RWPE2 (cell line): ENCODE measurements at places on chromosomes 1 and 21.

DNA sequence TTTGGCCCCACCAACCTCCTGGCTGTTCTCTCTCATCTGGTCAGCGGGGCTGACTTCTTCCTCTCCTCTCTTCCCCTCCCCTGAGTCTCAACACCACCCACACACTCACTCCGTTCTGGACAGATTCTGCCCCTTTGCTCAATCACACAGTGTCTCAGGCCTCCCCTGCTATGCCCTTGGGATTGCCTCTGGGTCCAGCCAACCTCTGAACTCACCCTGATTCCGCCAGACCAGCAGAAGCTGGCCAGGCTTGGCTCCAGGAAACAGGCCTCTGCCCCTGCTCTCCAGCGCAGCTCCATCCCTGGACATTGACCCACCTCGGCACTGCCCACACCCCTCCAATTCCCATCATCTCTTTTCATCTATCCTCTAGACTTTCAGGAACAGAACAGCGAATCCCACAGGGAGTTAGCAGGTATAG, 22.1 kb downstream of the AHDC1 start:
- no peak for DNase-seq

- no peak for DNase-seq
These were observed 107.7 kb downstream of the MAB21L3 start for GRCh38 chr1:116218922-116219321.

GRCh38 chr1:107057197-107058133, 991 bp downstream of the PRMT6 start:
- peak; percentile 62 for DNase-seq

GRCh38 chr1:6450943-6451373, 15.0 kb downstream of the TNFRSF25 start:
- DNase-seq: no peak

DNA sequence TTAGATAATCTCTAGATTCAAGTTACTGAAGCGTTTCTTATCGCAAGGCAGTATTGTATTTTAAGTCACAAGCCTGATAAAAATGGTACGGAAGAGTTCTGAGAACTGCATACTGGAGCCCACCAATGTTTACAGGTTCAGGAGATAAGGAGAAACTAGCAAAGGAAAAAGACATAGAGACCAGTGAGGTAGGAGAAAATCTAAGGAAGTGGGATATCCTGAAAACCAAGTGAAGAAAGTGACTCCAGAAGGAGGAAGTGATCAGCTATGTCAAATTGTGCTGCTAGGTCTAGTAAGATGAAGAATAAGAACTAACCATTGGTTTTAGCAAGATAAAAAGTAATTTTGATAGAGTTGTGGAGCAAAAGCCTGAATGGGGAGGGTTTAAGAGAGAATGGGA, 31.0 kb upstream of the ACADM start:
- DNase-seq: no peak

DNA sequence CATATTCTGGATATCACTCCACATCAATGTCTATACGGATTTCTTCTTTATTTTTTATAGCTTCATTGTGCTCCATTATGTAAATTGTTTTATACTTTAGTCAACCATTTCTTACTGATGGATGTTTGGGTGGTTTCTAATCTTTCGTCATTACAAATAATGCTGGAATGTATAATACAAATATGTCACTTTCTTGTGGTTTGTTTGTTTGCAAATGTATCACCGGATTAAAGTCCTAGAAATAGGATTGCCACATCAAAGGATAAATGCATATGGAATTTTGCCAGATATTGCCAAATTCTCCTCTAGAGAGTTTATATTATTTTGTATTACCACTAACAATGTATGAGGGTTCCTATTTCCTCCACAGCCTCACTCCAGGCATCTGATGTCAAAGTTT, 48.7 kb upstream of the PRDM2 start:
- DNase-seq: no peak

- DNase-seq: no peak
These were observed 19.8 kb downstream of the MAP3K21 start for GRCh38 chr1:233347338-233347737.

DNA sequence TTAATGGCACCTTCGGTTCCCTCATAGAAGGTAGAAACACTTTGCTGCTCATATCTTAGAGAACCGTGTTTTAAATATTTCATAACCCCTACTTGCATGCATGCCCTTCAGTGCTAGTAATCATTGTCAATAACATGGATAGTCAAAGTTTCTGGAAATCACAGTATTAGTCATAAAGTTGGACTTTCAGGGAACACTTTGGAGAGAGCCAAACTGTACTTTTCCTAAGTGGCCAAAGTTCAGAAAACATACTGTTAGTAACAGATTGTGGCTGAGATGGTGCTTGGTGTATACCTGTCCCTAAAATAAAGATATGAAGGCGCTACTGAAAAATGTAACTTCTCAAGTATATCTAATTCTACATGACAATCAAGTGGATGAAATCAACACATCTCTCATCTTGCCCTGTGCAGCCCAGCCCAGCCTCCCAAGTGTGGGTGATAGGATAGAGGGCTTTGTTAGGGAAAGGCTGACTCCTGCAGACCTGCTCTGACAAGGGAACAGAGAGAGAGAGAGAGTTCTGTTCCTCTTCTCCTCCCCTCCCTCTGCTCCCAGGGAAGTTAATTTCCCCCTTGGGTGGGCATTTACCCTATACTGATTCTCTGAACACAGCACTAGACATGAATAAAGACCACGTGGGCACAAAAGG, 14.4 kb downstream of the MYOC start:
- no peak for DNase-seq

DNA sequence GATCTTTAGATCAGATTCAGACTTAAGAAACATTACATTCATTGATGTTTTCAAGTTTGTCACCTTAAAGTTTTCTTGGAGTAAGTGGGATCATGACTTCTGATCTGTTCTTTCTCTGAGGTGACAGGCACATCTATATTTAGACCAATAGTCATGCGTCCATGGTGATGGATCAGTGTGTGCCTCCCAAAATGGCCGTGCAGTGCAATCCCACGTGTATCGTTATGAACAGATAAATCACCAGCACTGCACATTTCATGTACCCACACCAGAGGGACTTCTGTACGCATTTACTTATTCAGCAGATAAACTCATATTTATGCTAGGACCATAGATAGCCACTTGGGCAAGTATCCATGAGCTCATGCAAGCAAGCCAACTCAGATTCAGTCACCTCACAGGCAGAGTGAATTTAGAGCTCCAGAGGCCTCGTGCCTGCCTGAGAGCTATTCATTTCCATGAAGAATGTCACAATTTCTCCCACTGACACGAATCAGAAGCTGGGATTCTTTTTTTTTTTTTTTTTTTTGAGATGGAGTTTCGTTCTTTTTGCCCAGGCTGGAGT, 13.9 kb upstream of the WDR26 start:
- no peak for DNase-seq

DNA sequence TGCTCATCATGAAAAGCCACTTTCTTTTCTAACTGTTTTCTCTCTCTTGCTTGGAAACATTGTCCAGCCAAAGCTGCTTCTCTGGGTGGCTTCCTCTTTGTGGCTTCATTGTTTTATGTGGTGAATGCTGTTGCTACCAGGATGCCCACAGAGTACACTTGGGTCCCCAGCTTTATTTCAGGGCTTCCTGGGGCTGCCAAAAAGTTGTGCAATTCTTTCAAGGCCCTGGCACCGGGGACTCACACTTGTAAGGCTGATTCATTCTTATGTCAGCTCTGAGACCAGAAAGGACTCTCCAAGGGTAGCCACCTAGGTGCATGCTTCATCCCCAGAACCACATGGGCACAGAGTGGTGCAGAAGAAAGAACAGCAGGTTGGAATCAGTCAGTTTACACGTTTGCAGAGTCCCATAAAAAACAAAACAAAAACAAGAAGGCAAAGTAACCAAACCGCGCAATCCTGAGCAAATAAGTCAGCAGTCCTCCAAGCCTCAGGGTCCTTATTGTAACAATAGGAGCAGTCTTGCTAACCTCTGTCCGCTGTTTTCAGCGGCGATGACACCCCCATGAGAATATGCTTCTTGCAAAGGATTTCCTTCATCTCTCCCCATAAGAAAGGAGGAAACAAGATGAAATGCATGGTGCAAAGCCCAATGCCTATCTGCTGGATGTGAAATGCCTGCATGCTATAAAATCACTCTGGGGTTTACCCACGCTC, 89.9 kb upstream of the SSX2IP start:
- no peak for DNase-seq

DNA sequence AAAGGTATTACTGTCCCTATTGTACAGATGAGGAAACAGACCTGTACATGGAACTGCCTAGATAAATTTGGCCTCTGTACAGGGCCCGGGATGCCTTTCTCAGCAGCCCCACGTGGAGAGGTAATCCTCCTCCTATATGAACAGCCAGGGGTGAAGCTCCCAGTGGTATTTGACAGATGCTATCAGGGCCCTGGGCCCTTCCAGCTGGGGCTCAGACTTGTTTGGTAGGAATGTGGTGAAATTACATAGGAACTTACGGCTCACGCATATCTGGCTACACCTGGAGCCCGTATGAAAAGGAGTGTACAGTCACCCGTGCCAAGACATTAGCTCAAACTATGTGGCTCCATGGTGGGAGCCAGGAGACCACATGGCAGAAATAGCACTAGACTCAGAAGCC, 24.8 kb upstream of the TCEA3 start:
- DNase-seq: no peak

GRCh38 chr1:230827081-230827681, 41.1 kb downstream of the C1orf198 start:
- no peak for DNase-seq

DNA sequence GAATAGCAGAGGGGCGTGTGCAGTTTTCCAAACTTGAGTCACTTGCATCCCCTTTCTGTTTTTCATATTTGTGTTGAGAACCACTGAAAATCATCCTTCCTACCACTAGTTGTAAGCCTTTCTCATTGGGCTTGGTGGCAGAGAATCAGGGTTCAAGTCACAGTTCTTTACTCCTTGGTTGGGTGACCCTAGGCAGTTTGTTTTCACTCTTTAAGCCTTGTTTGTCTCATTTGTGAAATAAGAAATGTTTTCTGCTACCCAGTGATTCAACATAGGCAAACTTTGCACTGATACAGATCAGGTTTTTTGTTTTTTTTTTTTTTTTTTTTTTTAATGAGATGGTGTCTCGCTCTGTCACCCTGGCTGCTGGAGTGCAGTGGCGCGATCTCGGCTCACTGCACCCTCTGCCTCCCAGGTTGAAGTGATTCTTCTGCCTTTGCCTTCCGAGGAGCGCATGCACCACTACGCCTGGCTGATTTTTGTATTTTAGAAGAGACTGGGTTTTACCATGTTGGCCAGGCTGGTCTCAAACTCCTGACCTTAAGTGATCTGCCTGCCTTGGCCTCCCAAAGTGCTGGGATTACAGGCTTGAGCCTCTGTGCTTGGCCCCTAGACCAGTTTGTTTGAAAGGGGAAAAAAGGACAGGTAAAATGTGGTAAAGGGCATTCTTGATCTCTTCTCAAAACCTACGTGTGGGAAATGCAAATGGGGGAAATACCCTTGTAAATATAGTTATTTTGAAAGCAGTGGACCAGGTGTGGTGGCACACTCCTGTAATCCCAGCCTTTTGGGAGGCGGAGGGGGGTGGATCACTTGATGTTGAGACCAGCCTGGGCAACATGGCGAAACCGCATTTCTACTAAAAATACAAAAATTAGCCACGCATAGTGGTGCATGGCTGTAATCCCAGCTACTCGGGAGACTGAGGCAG, 3.2 kb downstream of the CLIC4 start:
- DNase-seq: no peak

DNA sequence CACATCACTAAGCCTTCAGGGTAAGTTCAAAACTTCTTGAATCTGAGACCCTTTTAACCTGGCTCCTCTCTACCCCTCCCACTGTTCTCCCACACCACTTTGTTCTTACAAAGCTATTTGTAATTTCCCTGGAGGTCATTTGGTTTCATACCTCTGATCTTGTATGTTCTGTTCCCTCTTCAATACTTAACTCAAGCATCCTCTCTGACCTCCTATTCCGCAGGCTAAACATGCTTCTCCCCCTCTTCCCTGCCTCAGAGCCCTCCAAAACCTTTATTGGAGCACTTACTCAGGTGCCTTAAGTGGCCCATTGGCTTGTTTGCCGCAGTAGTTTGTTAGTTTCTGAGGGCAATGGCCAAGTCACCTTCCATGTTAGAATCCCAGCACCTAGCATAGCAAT, 54.8 kb downstream of the SSX2IP start:
- no peak for DNase-seq

DNA sequence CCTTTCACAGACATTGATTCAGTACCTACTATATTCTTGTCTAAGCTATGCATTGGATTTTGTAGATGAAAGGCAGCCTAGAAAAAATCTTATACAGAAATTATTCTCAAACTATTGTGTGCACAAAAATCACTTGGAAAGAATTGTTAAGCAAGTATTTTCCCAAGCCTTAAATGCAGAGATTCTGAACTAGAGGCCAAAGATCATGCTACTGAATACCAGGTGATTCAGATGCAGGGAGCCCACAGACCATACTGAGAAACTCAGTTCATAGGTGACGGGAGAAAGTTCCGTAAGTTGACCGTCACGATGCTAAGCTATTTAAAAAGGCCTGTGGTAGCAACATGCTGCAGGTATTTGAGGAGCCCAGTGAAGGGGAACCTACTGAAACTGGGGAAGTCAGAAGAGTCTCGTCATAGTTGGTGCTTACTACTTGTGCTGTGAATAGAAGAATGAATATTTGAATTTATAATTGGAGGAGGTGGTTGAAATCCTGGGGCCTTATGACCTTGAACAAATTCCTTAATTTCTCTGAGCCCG, 150.8 kb downstream of the NFIA start:
- DNase-seq: no peak

DNA sequence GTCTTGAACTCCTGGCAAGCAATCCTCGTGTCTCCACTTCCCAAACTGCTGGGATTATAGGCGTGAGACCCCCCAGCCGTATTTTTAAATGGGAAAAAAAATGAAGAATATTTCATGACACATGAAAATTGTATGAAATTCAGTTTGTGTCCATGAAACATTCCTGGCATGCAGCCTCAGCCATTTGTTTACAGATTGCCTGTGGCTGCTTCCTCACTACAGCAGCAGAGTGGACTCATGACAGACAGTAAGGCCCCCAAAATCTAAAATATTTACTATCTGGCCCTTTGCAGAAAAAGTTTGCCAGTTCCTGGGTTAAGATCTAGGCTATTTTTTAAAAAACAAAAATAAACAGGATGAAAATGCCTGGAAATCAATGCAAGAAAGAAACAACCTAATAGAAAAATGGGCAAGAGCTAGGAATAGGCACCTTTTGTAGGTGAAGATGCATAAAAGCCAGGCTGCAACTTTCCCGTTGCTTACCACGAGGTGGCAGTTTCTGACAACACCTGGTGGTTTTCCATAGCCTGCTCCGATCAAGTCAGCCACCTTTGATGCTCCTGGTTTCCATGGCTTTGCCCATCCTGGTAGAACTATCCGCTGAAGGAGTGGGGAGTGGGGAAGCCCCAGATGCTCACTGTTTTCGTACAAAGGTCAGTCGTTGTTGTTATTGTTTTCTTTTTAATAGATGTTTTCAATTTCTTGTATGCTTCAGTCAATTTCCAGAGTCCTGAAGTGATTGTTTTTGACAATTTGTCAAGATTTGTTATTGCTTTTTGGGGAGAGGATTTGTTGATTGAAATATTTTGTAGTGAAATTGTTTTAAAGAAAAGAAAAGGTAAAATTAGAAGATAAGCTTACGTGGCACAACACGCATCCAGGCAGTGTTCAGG, 24.3 kb downstream of the UBE2Q1 start:
- DNase-seq: no peak
